ENCODE measurements at places on chromosomes 7 and 10. TPM values are rescaled to one million over a fixed set of nuclear protein-coding genes. Genes with fewer than 3 reads are reported as not detected.

DNA sequence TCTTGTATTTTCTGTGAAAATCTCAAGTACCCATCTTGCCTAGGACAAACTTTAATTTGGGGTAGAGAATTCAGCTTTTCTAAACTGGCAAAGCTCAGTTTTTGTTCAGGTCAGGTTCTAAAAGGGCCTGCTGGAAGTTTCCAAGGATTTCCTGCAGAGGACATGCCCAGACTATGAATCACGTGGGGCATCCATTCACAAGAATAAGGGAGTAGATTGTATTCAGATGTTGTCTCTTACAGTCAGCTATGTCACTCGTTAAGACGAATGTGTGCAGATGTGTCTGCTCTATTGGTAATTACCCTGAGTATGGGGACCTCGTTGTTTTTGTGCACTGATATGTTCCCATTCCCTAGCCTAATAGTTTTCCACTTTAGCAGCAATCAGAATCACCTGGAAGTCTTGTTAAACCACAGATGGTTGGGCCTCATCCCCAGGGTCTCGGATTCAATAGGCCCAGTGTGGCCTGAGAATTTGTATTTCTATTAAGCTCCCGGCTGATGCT is 81.0 kb upstream of the ITPRID1 start:
- DNase-seq: no peak

DNA sequence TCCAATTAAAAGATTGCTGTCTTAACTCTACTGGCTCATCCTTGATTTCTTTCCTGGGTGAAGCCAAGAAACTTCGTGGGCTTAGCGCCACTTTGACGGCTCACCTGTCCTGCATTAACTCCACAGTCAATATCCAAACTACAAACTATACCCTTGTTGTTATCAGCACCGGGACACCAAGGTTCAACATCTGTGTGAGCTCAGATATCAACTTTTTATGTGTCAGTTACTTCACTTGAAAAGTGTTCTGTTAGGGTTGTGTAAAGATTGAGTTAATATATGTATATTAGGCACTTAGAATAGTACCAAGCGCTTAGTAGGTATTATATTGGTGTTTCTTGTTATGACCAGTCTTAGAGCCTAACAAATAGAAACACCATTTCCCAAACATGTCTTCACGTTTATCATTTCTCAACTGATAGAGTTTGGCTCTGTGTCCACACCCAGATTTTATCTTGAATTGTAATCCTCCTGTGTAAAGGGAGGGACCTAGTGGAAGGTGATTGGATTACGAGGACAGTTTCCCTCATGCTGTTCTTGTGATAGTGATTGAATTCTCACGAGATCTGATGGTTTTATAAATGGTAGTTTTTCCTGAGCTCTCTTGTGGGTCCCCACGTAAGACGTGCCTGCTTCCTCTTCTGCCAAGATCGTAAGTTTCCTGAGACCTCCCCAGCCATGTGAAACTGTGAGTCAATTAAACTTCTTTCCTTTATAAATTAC is 19.0 kb upstream of the ST8SIA6 start:
- no peak for DNase-seq

- DNase-seq: no peak
These were observed 41.5 kb upstream of the DMTF1 start for GRCh38 chr7:87110778-87111177.

- peak; percentile 40 for DNase-seq
These were observed 42.8 kb upstream of the SEPHS1 start for GRCh38 chr10:13390604-13391522.

DNA sequence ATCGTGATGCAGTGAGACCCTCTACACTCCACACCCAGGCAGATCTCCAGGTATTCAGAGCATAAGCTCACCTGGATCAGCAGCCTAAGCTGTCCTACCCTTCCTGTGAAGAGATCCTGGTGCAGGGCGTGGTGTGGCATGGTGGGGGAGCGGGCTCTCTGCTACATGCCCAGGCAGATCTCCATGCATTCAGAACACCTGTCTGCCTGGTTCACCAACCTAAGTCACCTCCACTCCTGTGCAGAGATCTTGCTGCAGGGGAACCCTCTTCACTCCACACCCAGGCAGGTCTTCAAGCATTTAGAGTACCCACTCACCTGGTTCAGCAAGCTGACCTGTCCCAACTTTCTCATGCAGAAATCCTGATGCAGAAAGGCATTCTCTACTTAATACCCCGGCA is 394.4 kb upstream of the SEMA3A start:
- DNase-seq: no peak

KRIT1 gene
- 38.1 TPM for total RNA-seq
